ENCODE measurements at places on chromosomes 3 and 15.

DNA sequence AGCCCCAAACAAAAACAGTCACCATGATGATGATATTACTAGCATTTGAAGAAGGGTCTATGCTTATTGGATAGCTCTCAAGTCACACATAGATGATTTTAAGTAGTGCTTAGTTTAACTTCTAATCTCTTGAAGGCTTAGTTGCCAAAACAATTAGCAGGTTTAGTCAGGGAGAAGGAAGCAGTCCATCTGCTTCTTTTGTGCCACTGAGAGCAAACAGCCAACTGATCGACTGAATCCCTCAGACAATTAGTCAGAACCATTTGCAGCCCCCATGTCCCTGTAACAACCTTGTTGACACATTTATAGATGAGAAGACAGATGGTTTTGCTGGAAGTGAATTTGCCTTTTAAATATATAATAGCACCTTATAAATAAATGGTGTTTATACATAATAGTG is 585.1 kb upstream of the SUCLG2 start:
- DNase-seq: no peak

DNA sequence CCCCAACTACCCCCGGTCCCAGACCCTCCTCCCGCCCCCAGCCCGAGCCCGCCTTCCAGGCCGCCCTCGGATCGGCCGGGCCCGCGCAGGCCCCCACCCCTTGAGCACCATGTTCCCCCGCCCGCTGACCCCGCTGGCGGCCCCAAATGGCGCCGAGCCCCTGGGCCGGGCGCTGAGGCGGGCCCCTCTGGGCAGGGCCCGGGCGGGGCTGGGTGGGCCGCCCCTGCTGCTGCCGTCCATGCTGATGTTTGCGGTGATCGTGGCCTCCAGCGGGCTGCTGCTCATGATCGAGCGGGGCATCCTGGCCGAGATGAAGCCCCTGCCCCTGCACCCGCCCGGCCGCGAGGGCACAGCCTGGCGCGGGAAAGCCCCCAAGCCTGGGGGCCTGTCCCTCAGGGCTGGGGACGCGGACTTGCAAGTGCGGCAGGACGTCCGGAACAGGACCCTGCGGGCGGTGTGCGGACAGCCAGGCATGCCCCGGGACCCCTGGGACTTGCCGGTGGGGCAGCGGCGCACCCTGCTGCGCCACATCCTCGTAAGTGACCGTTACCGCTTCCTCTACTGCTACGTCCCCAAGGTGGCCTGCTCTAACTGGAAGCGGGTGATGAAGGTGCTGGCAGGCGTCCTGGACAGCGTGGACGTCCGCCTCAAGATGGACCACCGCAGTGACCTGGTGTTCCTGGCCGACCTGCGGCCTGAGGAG is 472 bp downstream of the CHST14 start:
- peak; percentile 22 for DNase-seq

- no peak for DNase-seq
Observed at GRCh38 chr15:74865316-74865715, 7.8 kb downstream of the SCAMP2 start.

- no peak for DNase-seq
Observed at GRCh38 chr15:51184627-51185026, 89.9 kb upstream of the TNFAIP8L3 start.

DNA sequence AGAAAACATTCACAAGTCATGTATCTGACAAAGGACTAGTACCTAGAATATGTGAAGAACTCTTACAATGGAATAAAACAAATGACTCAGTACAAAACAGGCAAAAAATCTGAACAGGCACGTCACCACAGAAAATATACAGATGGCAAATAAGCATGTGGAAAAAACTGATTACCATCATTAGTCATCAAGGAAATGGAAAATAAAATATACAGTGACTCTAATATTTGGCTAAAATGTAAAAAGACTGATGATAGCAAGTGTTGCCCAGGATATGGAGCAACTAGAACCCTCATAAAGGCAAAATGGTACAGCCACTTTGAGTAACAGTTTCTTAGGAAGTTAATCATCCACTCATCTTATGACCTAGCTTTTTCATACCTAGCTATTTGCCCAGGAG is 95.8 kb upstream of the ABHD17C start:
- DNase-seq: no peak

DNA sequence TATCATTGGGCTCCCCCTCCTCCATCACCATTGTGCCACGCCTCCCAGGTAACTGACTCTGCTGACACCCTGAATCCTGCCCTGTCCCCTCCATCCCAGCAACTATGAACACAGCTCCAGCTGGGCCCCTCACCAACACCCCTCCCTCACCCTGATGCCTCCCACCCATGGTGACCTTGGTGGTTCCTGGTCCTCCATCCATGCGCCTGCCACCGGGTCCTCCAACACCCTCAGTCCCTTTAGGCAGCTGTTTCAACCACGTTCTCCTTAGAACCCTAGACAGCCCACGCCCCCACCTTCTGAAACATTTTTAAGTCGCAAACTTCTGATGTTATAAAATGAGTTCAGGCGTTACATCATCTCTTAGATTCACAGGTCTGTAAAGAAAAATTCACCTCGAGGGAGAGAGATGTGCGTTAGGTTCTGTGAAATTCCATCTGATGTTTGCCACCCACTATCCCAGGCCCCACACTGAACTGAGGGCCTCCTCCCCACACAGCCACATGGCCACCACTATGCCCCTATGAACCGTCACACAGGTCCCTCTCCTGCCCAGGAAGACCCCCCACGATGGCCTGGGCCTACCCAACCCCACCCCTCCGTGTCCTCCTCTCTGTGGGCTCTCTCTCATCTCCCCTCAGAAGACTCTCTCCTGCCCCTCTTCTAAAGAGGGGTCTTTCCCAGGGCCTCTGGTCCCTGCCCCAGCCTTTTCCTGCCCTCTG is 29.8 kb downstream of the PCSK6 start:
- DNase-seq: no peak

- no peak for DNase-seq
Observed at GRCh38 chr15:91609231-91609630, 244.3 kb upstream of the SLCO3A1 start.

- DNase-seq: peak; percentile 96
Observed at GRCh38 chr15:65832549-65833364, 36.5 kb upstream of the RAB11A start.

GRCh38 chr3:116148881-116149851 is 296.1 kb downstream of the LSAMP start:
- DNase-seq: no peak

- DNase-seq: no peak
Observed at GRCh38 chr15:73884159-73884558, 10.8 kb downstream of the TBC1D21 start.

DNA sequence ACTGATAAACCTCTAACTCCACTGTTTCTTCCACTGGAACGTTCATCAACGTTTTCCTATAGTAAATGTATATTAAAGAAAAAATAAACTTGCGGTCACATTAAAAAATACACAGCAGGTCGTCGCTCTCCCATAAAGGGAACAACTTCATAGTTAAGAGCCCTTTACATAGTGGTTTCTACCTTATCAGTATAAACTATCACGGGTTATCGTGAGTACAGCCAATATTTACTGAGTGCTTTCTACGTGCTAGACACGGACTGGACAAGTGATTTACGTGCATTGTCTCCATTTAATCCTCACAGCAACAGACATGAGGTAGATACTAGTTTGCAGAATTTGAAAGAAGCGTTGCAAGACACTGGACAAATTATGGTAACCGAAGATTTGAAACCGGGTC is 964 bp upstream of the TASOR start:
- no peak for DNase-seq

DNA sequence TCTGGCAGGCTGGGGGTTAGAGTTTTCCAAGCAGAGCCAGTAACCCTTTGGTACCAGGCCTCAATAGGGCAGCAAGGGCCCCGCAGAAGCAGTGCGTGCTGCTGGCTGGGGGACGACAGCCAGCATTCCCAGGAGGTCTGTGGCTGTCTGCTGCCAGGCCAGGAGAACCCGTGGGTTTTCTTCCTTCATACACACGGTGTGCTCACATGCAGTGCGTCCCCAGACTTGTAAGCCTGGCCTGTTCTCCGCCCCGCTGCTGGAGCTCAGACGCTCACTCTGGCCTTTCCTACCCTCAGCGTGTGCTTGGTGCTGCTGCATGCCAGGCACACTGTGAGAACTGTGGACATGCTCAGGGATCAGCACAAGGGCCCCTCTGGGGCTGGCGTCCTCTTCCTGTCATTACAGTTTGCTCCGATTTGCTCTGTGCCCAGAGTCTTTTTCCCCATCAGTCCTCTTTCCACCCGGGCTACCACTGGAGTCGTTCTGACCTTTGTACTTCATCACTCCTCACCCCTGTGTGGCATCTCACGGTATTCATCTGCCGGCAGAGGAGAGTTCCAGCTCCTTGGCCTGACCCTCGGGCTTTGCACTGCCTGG is 149.5 kb downstream of the DNAJB8 start:
- DNase-seq: no peak

DNA sequence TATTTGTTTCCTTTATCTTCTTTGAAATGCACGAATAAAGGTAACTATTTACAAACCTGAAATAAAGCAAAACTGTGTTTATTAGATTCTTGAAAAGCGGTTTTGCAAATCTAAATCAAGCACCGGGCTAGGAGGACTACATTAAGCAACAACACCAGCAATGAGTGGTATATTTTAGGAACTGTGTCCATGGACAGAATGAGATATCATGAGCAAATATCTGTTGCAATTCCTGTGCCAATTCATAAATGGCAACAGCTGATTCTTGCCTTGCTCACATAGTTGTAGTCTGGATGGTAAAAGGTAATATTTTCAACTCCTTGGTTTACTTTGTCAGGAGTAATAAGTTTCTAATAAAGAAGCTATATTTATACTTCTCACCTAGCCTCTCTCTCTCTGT is 403.3 kb downstream of the LPP start:
- DNase-seq: no peak
